ENCODE measurements at places on chromosomes 12 and 14. TPM values are rescaled to one million over a fixed set of nuclear protein-coding genes. Genes with fewer than 3 reads are reported as not detected.

GRCh38 chr12:46357438-46358324, 14.9 kb downstream of the SLC38A2 start:
- no peak for DNase-seq

DNA sequence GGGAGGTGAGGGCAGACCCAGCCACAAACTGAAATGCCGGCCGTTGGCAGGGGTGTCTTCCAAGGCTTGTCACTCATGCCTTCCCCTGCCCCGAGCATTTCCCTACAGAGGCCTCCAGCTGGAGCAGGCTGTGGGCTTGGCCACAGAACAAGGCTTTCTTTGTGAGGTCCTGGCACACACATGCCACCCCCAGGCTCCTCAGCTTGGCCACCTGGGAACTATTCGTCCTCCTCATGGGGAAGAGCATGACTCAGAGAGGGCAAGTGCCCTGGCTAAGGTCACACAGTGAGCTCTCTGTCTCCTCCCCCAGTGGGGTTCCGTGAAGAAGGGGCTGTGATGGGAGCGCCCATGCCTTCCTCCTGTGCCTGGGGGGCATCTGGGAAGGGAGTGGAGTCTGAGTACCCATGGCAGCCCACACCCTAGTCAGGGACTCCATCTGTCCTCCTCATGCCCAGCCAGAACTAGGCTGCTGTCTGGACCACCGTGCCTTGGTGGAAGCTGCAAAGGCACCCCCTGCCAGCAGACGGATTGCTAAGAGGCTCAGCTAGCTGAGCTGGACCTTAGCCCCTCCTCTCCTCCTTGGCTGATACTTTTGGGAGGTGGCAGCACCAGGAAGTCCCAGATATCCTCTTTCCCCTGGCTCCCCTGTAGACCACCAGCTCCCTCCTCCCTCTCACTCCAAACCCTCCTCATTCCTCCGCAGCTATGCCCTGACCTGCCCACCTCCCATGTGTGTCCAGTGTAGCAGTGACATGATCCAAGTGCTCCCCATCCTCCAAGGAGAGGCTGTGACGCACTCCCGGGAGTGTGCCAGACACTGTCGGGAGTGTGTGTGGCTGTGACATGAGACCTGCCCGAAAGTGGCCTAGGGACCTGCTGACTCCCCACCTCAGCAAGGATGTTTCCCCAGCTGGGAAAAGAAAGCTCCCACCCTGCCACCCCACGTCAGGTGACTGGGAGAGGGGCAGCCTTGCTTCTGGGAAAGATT, 21.4 kb downstream of the ABCB9 start:
- DNase-seq, result peak; percentile 48

GRCh38 chr12:123036466-123037285, 56.2 kb downstream of the ARL6IP4 start:
- DNase-seq, result no peak

GRCh38 chr12:22410486-22410885, 76.0 kb upstream of the ST8SIA1 start:
- DNase-seq, result no peak

RASAL1 gene
- 0.92 TPM for total RNA-seq

DNA sequence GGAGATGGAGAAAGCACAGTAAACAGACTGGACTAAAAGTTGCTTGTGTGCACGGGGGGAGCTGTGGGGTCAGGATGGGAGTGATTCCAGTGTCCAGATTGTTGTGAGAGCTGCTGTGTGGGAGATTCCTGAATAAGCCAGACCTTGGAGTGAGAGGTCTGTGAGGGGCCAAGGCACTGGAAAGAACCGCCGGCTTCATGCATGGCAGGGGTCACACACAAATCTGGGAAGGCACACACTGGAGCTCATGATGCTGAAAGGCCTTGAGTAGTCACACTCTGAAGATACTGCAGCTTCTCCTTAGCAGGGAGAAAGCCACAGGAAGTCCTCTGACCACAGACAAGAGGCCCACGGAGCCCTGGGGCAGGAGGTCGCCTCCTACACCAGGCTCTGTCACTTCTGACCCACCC, 23.1 kb downstream of the ADCY6 start:
- DNase-seq, result no peak

FSCB gene
- not detected for total RNA-seq

DNA sequence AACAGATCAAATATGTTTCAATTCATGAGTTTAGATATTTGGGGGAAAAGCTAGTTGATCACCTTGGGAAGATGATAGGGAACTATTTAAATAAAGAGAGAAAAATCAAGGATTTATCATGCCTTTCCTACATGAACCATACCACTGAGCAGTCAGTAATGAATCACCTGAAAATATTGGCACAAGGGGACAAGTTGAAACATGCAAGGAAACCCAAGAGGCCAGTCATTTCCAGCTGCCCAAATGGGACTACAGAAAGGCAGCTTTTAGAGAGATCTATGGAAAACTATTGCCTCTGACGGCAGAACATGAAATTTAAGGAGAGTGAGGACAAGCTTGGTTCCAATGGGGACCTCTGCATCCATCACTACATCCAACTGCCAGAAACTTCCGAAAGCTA, 14.1 kb upstream of the ETV6 start:
- DNase-seq, result no peak

LRP1-AS gene
- not detected for total RNA-seq

DNA sequence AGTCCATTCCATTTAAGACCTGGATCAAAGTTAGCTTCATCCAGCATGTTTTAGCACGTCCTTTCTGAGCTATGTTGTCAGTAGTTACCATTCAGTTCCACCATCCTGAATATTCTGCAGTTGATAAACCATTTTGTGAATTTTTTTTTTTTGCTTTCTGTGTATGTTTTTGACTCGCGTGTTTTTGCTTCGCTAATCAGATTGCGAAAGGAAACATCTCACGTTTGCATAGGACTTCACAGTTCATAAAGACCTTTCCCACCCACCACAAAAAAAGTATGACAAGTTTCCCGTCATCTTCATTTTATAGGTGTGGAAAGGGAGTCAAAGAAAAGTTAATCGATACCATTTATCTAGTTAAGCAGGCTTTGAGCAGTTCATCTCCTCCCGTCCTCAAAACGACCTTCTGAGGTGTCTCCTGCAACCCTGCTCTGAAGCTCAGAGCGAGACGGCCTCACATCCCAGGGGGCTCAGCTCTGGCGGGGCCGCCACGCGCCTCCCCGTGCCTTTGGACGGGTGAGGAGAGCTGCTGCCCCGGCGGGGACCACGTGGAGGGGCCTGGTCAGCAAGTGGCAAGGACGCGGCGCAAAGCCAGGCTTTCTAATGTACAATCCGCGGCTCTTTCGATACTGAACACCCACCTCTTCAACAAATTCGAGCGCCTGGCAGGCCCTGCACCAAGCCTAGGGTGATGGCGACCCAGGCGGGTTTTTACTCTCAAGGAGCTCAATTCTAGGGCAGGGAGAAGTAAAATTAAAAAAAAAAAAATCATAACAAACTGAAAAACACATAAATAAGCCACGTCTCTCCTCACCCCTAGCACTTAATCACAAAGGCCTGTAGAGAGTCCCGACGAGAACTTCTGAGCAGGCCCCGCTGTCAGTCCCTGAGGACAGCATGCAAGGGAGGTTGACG, 988 bp upstream of the TMEM263 start:
- DNase-seq, result no peak

DNA sequence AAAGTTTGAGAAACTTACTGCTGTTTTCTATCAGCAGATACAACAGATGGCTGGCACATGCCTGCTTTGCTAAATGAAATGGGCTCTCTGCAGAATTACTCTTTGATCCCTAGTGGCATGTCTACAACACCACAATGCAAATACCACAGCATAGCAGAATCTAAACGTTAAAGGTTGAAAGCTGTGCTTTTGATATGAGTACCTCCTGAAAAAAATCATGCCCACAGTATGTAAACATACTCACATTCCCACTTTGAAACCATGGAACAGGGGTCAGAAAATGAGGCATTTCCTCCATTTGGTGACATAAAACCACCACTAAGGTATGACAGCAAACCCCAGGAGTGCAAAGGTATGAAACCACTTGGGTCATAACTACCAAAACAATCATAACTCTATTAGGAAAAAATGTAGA, 7.5 kb downstream of the WIF1 start:
- no peak for DNase-seq

DNA sequence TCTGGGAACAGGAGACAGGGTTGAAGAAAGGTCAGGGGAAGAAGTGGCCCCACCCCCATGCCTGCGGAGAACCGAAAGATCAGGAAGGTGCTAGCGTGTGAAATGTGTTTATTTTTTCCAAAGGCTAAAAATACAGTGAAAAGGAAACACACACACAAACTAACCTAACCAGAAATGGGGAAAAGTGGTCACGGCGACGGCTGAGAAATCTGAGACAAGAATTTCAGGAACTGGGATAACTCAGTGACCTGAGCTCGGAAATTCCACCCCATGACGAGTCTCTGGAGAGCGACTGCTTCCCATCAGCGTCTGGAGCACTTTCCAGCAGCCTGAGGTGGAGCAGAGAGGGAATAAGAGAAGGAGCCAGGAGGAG, 16.6 kb upstream of the RND1 start:
- DNase-seq, result no peak

- no peak for DNase-seq
Observed at GRCh38 chr12:76591476-76591875, 31.9 kb upstream of the OSBPL8 start.

GRCh38 chr12:1552171-1552570, 42.2 kb downstream of the FBXL14 start:
- DNase-seq, result no peak
